Activated CD4-positive, alpha-beta T cell treated with anti-CD3 and anti-CD28 coated beads, Interleukin-2, amount 50 U/mL, for 1 hour (primary cell): ENCODE measurements at places on chromosomes 3 and 15.
A peak's percentile ranks its signal among the peaks of the same experiment; 100 is the strongest.

- DNase-seq = no peak
Observed at GRCh38 chr15:101479342-101479845, 10.1 kb downstream of the PCSK6 start.

DNA sequence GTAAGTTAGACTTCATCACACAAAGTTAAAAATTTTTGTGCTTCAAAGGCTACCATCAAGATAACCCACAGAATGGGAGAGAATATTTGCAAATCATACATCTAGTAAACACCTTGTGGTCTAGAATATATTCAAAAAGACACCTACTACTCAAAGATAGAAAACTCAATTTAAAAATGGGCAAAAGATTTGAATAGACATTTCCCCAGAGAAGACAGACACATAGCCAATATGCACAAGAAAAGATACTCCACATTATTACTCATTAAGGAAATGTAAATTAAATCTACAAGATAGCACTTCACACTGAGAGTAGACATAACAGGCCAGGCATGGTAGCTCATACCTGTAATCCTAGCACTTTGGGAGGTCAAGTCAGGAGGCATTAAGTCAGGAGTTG, 87.8 kb upstream of the MANF start:
- DNase-seq = no peak

DNA sequence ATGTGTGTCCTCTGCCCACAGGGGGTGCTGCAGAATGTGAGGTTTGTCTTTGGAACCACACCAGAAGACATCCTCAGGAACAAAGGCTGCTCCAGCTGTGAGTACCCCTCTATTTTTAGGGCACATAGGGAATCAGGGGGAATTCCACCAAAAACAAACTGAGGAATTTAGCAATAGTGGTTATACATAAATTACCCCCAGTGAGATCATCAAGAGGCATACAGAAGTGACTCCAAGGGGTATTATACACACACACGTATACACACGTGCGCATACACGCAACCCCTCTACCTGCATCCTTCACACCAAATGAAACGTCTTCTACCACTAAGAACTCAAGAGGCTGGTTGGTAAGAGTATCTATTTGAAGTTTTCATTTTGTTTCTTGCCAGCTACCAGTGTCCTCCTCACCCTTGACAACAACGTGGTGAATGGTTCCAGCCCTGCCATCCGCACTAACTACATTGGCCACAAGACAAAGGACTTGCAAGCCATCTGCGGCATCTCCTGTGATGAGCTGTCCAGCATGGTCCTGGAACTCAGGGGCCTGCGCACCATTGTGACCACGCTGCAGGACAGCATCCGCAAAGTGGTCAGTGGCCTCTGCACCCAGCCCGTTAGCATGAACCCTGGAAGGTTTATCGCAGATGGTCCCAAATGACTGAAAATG, 2.9 kb downstream of the THBS1 start:
- no peak for DNase-seq

GRCh38 chr3:178059119-178059518, 477.1 kb upstream of the KCNMB2 start:
- DNase-seq = no peak

- no peak for DNase-seq
Observed at GRCh38 chr3:158912621-158913020, 110.8 kb downstream of the MFSD1 start.

- DNase-seq = no peak
Observed at GRCh38 chr3:36606871-36607765, 157.2 kb downstream of the DCLK3 start.

GRCh38 chr3:196988241-196989029, 19.8 kb upstream of the PIGZ start:
- no peak for DNase-seq

GRCh38 chr3:180252683-180253082, 215.9 kb upstream of the PEX5L start:
- DNase-seq = no peak

GRCh38 chr3:29757054-29757777, 476.3 kb downstream of the RBMS3 start:
- DNase-seq = no peak

GRCh38 chr3:184395320-184395660, 15.4 kb downstream of the CHRD start:
- no peak for DNase-seq

GRCh38 chr15:74297887-74298286, 61.8 kb downstream of the CCDC33 start:
- DNase-seq = no peak

DNA sequence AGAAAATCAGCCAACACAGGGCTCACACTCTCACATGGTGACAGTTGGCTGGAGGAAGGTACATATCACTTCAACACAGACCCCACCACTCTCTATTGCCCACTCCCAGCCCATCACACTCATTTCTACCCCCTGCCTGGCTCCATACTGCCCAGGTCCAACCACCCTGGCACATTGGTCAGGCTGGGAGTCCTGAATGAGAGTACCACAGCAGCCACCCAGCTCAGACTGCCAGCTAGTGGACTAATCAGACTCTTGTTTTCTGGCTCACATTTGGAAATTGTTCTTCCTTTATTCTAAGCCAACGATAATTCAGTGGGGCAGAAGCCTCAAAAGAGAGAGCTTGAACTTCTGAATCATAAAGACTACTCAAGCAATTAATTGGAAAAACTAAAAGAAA, 20.0 kb downstream of the MRPL46 start:
- DNase-seq = no peak

DNA sequence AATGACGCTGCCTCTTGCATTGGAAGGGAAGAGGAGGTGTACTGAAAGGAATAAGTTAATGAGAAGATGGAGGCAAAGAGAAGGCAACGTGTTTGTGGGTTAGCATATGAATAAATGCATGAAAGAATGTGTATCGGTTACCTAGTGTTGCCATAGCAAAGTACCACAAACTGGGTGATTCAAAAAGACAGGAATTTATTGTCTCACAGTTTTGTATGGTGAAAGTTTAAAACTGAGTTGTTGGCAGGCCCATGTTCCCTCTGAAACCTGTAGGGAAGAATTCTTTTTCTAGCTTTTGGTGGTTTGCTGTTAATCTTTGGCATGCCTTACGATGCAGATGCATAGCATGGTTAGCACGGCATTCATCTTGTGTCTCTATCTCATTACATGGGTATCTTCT, 729.9 kb downstream of the MECOM start:
- DNase-seq = no peak

DNA sequence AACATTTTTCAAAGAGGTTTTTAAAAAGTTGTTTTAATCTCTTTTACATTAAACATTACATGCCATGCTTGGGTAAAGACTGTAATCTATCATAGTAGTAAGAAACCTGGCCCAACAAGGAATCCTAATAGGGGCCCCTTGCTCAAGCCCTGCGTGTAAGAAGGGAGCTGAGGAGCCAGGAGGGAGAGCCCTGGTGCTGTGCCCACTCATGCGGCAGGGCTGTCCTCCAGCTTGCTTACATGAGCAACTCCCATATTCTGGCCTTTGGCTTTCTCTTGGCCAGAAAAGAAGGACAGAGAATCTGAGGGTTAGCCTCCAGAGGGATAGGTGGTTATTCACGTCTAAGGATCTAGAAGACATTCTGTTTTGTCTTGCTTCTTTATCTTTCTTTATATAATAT, 49.8 kb downstream of the KBTBD12 start:
- DNase-seq = no peak

DNA sequence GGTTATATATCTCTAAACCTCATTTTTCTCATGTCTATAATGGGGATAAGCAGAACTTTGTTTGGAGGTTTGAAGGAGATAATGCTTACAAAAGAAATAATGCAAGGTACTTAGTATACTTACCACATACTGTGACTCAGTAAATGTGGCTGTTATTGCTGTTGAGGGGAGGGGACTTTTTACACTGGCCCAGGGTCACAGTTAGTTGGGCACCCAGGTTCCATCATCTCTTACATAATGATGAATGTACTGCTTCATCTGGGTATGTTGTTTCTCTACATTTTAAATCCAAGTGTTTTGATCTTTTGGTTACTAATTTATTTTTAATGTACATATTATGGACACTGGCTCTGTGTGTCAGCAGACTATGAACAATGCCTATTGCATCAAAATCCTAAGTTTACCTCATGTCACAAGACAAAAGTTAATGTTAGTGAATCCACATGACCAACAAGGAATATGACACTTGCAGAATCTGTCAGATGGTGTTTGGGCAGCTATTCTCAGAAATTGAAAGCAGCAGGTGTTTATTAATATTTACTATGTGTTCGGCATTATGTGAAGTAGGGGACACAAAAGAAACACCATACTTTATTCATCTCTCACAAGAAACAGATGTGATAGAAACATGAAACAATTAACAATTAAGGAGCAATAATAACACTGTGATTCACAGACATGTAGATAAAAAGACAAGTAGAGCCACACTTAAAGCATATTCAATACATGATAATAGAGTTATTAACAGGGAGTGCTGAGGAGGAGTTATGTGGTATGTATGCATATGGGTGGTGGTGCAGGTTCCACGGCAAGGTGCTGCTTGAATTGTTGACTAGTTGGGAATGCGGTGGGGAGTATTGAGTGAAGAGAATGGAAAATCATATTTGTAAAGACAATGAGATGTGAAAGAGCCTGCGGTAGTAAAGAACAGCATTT, 109.7 kb downstream of the GALK2 start:
- DNase-seq = no peak

- no peak for DNase-seq
Observed at GRCh38 chr15:31357148-31357547, 30.5 kb downstream of the KLF13 start.

- no peak for DNase-seq
Observed at GRCh38 chr3:14485981-14486380, 54.2 kb downstream of the GRIP2 start.

GRCh38 chr3:107525644-107526305, 3.0 kb downstream of the BBX start:
- DNase-seq = peak; percentile 9
